AG10803 (cell line): ENCODE measurements at places on chromosomes 7 and 10.

DNA sequence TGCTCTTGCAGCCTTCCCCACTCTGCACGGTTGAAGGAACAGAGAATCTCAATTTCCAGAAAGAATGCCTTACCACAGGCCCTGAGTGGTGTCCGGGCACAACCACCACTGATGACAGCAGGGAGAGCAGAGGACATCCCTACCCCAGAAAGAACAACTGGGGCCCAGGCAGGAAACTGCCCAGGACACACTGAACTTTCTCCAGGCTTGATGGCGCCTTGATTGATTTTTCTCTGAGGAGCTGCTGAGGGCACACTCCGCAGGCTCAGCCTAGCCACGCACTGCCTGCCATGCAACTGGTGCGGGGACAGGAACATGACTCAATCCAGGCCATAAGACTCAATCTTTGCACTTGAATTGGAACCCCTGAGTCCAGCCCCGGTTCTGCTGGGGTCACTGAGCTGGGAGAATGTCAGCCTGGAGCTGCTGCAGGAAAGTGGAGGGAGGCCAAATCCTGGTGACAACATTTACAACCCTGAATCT, 5.9 kb downstream of the AKR1B1 start:
- DNase-seq: no peak

GRCh38 chr10:58514111-58514770, 1.6 kb downstream of the BICC1 start:
- DNase-seq: no peak

- DNase-seq: no peak
Measured at GRCh38 chr7:139104091-139104450, 5.4 kb downstream of the ZC3HAV1 start.

- no peak for DNase-seq
Measured at GRCh38 chr7:1275451-1276381, 43.0 kb downstream of the UNCX start.

DNA sequence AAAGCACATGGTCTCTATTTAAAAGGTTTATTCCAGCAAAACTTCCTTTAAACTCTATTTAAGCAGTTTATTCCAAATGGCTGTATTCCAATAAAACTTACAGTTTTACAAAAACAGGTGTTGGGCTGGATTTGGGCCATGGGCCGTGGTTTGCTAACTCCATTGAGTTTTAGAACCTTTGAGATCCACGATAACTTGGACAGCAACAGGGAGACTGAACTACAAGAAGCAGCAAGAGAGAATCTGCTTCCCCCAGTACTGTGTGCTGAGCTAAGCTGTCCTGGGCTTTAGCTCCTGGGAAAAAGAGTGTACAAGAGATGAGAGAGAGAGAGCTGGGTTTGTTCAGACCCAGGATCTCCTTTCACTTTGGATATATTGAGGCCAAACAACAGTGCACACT, 204.0 kb upstream of the CELF2 start:
- no peak for DNase-seq

GRCh38 chr10:103854686-103855391, 537 bp downstream of the SH3PXD2A start:
- peak; percentile 48 for DNase-seq

GRCh38 chr7:38112075-38112474, 66.0 kb upstream of the STARD3NL start:
- DNase-seq: no peak

DNA sequence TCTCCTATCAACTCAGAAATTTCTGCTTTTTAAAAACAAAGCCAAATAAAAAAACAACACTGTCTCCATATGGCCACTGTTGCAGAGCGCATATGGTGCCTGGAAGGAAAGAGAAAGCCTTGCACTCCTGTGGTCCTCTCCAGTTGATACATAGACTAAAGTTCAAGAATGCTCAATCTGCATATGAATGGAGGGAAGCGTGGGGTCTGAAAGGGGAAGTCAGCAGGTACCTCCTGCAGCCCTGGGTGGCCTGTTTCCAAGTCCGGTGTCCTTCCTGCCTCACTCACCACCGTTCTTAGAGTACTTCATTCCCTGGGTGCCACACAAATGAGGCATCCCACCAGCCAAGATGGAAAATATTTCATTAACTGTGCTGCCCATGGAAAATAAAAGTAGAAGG, 138.3 kb upstream of the PALS2 start:
- DNase-seq: no peak

GRCh38 chr7:50264908-50265307, 39.6 kb upstream of the IKZF1 start:
- no peak for DNase-seq

DNA sequence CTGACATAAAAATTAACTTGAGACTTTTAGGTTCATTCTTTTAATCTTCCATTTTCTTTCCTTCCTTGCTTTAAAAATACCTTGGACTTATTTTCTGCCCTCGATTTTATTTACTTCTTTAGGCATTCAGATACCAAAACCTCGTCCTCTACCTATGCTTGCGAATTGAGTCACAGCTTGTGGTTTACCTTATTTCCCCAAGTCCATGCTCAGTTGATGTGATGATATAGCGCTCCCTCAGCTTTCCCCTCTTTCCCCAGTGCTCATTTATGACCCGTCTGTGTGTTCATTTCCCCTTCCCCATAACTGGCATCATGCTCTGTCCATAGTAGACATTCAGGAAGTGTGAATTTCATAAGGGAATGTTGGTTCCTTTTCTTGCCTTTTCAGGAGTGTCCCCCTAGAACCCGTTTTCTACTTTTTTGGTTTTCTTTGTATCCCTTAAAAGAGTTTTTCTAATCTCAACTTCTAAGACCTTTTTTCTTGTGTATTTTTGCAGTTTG, 19.1 kb upstream of the PRKRIP1 start:
- DNase-seq: no peak

GRCh38 chr10:123560301-123561140, 105.6 kb upstream of the GPR26 start:
- no peak for DNase-seq

- no peak for DNase-seq
Measured at GRCh38 chr10:88991899-88992320, 1.3 kb downstream of the FAS start.

GRCh38 chr10:22875581-22875980, 52.3 kb upstream of the ARMC3 start:
- DNase-seq: no peak
